ENCODE measurements at places on chromosomes 1 and 21.

DNA sequence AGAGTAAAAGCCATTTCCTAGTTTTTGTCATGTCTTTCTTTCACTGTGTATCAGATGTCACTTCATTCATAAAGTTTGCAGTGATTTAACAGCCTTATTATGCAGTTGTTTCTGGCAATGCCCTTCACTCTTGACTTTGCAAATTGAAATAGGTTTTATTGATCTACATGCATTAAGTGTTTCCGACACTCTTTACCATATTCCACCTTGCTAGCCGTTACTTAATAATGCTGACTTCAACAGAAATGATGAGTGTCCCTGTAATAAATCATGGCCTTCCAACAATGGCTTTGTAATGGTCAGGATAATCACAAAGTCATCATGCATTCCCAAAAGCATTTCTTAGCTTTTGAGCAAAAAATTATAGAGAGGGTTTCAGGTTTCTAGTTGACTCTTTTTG is 236.8 kb upstream of the FMN2 start:
- no peak for DNase-seq

DNA sequence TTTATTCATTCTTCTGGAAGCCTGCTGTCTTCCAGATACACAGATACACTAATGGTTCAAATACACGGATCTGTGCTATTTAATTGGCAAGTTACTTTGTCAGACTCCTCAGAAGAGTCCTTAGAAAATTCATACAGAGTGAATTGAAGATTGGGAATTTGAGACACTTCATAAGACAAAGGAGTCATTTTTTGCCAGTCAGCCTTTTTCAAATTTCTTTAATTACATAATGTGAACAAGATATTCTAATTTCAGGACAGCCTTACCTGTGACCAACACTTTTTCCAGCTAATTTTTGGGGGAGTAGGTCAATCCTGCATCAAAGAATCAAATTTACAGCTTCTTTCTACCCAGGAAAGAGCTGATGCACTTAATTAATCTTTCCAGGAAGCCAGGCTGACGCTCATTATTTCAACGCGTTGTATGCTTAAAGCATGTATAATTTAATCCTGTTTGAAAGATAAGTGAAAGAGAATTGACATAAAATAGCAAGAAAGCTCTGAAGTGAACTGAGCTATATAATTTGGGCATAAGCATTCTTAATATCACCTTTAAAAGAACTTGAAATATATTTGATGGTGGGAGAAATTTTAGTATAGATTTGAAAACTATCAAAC is 12.8 kb upstream of the NRIP1 start:
- no peak for DNase-seq

- no peak for DNase-seq
Observed at GRCh38 chr1:75449998-75450397, 160.9 kb downstream of the SLC44A5 start.

GRCh38 chr1:71049951-71050598 is 2.5 kb upstream of the PTGER3 start:
- DNase-seq, result no peak

- no peak for DNase-seq
Observed at GRCh38 chr21:45576838-45577737, 34.8 kb upstream of the SLC19A1 start.

DNA sequence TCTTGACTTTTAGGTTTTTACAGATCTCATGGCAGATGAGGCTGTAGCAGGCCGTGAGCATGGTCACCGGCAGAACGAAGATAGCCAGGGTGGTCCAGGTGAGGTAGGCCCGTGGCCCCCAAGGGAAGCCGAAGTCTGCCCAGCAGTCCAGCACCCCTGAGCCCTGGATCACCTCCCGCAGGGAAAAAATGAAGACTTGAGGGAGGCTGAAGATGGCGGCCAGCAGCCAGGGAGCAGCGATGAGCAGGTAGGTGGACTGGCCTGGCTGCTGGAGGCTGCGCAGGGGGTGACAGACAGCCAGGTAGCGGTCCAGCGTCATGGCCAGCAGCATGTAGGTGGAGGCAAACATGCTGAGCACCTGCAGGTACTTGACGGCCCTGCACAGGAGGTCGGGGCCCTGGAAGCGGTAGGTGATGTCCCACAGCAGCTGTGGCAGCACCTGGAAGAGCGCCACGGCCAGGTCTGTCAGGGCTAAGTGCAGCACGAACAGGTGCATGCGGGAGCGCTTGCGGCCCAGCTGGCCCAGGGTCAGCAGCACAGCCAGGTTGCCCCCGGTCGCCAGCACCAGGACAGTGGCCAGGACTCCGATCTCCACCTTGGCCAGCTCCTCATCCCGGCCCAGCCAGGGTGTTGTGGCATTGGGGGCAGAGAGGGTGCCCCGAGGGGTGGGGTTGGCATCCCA is 856 bp downstream of the AVPR1B start:
- no peak for DNase-seq

GRCh38 chr1:40930174-40930964 is 49.1 kb upstream of the CTPS1 start:
- DNase-seq, result no peak

DNA sequence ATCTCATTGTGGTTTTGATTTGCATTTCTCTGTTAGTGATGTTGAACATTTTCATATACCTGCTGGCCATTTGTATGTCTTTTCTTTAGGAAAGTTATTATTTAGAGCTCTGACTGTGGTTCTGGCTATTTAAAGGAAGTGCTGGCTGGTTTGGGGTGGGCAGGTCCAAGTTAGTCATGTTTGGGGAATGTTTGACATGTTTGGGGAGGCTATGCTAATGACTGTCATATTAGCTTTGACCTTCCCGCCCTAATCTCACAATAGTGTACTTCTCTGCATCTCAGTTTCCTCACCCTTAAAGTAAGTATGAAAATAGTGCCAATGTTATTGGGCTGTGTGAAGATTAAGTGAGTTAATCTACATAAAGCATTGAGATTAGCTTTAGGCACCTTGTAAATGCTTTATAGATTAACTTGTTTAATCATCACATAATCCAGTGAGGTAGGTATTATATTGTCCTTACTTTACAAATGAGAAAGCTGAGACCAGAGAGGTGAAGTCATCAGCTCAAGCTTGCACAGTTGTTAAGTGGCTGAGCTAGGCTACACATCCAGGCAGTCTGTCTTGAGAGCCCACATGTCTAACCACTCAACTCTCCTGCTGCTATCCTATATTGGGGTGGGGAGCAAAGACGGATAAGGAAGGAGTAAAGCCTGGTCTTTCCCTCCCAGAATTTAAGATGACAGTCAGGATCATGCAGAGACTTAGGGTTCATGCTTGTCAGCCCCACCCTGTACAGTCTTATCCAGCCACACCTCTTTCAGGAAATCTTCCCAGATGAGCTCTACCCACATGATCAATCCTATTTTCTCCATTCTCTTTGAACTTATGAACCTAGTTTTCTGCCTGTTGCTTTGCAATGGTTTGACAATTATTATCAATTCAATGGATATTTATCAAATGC is 22.8 kb upstream of the CRNN start:
- DNase-seq, result no peak

DNA sequence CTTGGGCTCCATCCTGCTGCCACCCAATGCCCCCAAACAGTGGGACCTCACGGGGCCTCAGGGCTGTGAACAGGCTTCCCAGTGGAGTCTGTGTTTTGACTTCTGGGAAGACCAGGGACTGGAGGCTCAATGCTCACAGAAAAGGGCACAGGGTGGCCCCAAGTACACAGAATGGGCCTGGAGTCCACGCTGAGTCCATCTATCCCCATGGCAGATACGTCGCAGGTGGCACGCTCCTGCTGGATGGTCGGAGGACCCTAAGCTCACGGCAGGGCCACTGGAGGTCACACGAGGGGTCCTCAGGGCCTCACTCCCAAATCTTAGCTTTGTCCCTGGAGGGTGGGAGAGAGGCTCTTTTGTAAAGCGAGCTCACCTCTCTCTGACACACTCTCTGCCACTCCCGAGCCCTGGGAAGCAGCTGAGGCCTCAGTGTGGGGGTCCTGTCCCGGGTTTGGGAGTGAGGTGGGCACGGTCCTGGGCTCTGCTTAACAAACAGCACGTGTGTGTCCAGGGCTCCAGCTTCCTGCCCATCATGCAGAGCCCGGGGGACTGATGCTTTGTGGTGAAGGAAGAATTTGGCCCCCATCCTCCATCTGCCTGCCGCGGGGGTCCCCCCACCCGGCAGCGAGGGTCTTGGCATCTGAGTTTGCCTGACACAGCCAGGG is 27.2 kb upstream of the TTC34 start:
- no peak for DNase-seq

DNA sequence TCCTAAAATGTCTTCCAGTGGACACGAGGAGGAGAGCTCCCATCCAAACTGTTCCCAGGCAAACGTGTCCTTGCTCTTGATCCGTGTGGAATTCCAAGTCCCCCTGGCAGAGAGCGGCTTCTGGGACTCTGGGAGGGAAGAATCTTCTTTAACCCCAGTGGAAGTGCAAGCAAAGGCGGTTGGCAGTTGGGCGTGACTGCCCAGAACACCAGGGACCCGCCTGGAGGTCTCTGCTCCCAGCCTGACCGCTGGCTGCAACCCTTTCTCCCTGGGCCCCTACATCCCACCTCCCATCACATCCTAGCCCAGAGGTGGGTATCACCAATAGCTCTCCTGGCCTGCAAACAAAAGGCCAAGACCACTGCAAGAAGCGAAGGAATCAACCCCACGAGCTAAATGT is 17.8 kb downstream of the CASZ1 start:
- DNase-seq, result no peak
